ENCODE measurements at places on chromosomes 1 and 21. TPM values are rescaled to one million over a fixed set of nuclear protein-coding genes. Genes with fewer than 3 reads are reported as not detected.

The FCRL6 gene
- 0.33 TPM for total RNA-seq

The ADCY10 gene
- total RNA-seq, result 0.09 TPM

The KHDC4 gene
- 31.3 TPM for total RNA-seq

The WNT3A gene
- total RNA-seq, result not detected

The MFN2 gene
- total RNA-seq, result 25.9 TPM

The ADSS2 gene
- 40.4 TPM for total RNA-seq

The TEKT2 gene
- total RNA-seq, result 1.8 TPM

The GPATCH2 gene
- 16.9 TPM for total RNA-seq

The LCE1B gene
- not detected for total RNA-seq

The FAM163A gene
- 10.4 TPM for total RNA-seq

The PADI2 gene
- total RNA-seq, result 1.4 TPM

The SPRR2A gene
- 0.28 TPM for total RNA-seq

The ARHGEF2 gene
- total RNA-seq, result 42.3 TPM

The TOMM40L gene
- total RNA-seq, result 9.6 TPM

The CD1D gene
- 33.5 TPM for total RNA-seq

The SELL gene
- 136 TPM for total RNA-seq

The SLAMF1 gene
- total RNA-seq, result 46.6 TPM

The CCDC17 gene
- total RNA-seq, result 0.90 TPM

The GCLM gene
- total RNA-seq, result 3.9 TPM

The TNFAIP8L2 gene
- total RNA-seq, result 30.0 TPM

The PTGFR gene
- total RNA-seq, result 0.14 TPM

The DIO1 gene
- total RNA-seq, result 0.05 TPM

The RNU11 gene
- not detected for total RNA-seq
